ENCODE measurements at places on chromosomes 4 and X. TPM values are rescaled to one million over a fixed set of nuclear protein-coding genes. Genes with fewer than 3 reads are reported as not detected.

GRCh38 chr4:95462921-95463320, 85.9 kb downstream of the UNC5C start:
- DNase-seq: no peak

GRCh38 chrX:45202171-45202570, 1.5 kb upstream of the DIPK2B start:
- no peak for DNase-seq

DNA sequence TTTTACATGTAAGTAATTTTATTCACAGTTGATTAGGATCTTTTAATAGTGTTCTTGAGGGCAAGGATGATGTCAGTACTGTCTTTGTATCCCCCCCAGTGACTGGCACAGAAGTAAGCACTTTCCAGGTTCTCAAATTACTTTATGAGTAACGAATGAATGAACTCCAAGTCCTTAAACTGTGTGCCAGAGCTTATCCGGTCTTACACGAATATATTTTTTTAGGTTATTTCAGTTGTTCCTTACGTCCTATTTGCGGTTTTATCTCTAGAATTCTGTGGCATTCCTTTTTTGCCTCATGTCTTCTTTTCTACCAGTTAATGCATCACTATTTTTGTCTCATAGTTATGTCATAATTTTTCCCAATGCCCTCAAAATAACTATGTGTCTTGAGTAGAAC, 106.9 kb upstream of the MID1IP1 start:
- DNase-seq: no peak

GRCh38 chrX:149152941-149153340, 352.2 kb downstream of the IDS start:
- no peak for DNase-seq

DNA sequence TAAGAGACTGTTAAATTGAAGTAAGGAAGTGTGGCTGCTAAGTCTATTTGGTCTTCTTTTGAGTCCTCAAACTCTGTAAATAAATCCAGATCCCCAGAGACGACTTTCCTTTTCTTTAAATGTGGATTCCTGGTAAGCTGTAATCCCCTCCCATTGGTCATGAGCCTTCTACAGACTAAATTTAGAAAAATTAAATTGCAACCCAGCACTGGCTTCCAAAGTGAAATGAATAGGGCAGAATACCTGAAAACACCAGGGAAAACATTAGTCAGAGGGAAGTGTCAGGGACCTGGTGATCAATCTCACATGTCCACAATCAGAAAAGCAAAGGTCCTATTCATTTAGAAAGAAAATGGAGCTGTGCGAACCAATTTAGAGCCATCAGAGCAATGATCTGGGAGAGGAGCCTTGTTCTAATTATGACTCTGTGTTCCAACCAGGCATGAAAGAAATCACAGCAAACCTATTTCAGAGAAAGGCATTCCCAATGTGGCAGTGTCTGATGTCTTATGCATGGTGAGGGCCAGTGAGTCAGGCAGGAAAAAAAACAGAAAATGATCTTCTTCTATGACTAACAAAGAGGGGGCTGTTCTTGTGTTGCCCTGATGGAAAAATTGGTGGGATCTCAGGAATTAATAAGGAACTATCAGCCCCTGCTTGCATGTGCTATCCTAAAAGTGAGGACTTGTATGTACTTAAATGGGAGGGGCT, 19.8 kb upstream of the CCDC149 start:
- DNase-seq: no peak

DNA sequence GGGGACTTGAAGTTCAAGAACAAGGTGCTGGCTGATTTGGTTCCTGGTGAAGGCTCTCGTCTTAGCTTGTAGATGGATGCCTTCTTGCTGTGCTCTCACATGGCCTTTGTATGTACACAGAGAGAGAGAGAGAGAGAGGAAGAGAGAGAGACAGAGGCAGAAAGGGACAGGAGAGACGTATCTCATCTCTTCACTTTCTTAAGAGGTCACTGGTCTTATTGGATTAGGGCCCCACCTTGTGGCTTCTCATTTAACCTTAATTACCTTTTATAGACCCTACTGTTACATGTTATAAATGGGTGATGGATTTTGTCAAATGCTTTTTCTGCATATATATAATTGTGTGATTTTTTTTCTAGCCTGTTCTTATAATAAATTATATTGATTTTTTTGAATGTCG, 1444.2 kb downstream of the ADGRL3 start:
- DNase-seq: peak; percentile 66

DNA sequence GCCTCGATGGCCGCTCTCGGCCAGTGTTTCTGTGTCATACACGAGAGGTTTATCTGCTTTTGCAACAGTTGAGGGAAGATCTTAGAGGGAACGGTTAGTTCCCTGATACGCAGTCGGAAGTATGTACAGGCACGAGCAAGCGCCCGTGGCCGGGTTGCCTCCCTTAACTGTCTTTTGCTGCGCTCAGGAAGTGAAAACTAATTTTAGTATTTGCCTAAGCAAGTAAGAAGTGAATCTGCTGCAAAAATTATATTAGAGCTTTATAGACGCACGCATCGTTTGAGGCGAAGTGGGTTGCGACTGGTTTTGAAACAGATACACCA, 695 bp downstream of the MTM1 start:
- DNase-seq: no peak

- no peak for DNase-seq
Observed at GRCh38 chrX:32397562-32398216, 813.7 kb downstream of the DMD start.

NLGN3 gene
- 0.79 TPM for polyA plus RNA-seq

SYTL4 gene
- 6.2 TPM for polyA plus RNA-seq

ADGRL3 gene
- polyA plus RNA-seq: 1.9 TPM

PABPC5 gene
- 1.2 TPM for polyA plus RNA-seq

Data from small intestine (tissue), 16 donors.